ENCODE measurements at places on chromosomes 4 and X.

DNA sequence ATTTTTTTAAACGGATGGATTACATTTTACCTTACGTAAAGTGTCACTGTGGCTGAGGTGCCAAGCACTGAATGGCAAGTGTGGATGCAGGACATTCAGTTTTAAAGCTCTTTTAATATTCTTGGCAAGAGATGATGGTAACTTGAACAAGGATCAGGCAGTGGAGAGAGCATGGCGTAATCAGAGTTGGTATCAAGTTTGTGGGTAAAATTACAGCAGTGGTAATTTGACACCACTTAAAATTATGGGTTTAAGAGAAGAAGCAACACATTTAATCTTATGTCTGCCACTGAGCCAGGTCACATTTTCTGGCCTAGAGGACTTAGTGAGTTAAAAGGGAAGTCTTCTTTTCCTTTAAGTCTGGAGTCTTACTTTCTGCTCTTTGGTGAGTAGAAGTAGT lies 100.5 kb downstream of the NAA11 start:
- DNase-seq, result no peak

- no peak for DNase-seq
Observed at GRCh38 chr4:74751856-74752255, 42.5 kb downstream of the BTC start.

DNA sequence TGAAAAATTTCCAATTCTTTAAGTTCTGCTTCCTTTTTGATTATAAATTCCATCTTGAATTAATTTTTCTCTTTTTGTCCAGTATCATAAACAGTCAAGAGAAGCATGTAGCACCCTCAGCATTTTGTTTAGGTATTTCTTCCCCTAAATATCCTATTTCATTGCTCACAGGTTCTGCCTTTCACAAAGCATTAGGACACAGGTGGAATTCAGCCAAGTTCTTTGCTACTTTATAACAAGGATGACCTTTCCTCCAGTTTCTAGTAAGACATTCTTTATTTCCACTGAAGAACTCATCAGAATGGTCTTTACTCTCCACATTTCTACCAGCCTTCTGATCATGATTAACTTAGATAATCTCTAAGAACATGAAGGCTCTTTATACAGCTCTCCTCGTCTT lies 7.4 kb downstream of the SLC9B1 start:
- no peak for DNase-seq

- DNase-seq, result no peak
Observed at GRCh38 chr4:74930162-74930561, 2.8 kb upstream of the PARM1 start.

DNA sequence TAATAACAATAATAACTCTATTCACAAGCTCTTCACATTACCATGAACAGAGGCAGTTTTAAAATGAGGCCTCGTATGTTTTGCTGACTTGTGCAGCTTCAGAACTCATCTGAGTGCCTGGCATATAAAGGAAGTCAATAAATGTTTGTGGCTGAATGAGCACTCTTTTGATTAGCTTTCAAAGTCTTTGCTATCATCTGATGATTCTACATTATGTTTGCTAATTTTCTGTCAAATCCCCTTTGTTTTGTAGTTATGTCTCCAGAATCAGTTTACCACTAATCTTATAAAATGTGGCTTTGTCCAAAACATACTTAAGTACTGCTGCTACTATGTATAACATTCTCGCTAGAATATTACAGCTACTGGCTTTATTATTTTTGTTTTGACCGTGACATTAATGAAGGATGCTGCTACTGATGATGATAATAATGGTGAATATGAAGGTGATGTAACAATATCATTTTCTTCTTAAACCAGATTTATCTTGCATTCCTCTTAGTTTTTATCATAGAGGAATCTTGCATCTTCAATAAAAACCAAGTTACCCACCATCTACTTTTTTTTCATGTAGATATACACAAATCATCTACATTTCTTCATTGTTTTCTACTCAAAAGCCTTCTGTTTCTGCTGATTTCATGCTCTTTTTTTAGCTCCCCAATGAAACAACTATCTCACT lies 384.5 kb downstream of the NAF1 start:
- DNase-seq, result no peak

GRCh38 chrX:46376246-46376885 lies 168.9 kb downstream of the ZNF674 start:
- DNase-seq, result no peak

DNA sequence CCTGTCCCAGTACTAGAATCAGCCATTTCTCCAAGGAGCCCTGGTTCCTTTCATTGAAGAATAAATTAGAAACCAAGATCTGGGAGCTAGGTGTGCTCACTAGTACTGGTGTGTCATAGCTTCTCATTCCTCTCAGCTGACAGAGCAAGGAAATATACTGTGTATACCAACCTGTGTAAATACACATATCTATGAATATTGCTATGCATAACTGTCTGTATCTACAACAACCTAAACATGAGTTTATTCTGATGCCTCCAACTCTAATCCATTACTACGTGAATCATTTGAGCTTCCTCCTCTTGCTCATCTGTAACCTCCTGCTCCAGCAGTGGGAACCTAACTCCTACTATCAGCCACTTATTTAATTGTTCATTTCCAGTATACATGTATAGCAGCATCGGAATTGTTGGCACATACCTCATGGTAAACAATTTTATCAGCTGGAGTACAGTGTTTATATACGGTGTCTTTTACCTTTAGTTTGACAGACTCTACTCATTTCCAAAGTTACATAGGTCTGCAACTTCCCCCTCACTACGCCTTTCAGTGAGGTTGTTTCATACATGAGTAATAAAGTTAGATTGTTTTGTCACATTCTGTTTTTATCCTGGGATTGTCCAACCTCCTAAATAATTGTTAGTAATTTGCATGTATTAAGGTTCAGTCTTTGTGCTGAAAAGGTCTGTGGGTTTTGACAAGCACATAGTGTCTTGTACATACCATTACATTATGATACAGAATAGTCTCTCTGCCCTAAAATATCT lies 7.1 kb upstream of the SCRG1 start:
- DNase-seq, result no peak

Measured in amygdala (tissue), 56 donors.